LNCaP clone FGC (cell line): ENCODE measurements at places on chromosomes 16 and 17.

DNA sequence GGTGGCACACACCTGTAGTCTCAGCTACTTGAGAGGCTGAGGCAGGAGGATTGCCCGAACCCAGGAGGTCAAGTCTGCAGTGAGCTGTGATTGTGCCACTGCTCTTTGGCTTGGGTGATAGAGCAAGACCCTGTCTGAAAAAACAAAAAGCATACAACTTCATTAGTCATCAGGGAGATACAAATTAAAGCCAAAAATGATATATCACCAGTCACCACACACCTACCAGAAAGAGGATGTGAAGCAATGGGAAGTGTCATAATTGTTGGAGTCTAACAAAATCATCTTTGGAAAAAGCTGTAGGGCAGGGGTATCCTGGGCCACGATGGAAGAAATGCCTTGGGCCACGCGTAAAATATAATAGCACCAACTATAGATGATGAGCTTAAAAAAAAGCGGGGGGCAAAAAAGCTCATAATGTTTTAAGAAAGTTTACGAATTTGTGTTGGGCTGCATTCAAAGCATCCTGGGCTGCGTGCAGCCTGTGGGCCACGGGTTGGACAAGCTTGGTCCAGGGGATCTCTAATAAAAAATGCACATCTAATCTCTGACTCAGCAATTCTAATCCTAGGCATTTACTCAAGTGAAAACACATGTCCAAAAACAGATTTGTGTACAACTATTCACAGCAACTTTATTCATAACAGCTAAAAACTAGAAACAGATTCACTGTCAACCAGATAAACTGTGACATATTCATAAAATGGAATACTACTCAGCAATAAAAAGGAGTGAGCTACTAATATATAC lies 65.9 kb downstream of the HIC1 start:
- no peak for DNase-seq

DNA sequence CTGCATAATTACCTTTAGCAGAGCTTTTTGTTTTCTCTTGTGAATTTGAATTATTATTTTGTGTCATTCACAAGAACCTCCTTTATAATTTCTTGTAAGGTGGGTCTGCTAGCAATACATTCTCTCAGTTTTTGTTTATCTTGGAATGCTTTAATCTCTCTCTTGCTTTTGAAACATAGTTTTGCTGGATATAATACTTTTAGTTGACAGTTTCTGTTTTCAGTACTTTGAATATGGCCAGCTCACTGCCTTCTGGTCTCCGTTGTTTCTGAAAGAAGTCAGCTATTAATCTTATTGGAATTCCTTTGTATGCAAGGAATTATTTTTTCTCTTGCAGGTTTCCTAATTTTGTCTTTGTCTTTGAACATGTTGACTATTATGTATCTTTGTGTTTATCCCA lies 167.0 kb downstream of the MAP2K4 start:
- DNase-seq: no peak

DNA sequence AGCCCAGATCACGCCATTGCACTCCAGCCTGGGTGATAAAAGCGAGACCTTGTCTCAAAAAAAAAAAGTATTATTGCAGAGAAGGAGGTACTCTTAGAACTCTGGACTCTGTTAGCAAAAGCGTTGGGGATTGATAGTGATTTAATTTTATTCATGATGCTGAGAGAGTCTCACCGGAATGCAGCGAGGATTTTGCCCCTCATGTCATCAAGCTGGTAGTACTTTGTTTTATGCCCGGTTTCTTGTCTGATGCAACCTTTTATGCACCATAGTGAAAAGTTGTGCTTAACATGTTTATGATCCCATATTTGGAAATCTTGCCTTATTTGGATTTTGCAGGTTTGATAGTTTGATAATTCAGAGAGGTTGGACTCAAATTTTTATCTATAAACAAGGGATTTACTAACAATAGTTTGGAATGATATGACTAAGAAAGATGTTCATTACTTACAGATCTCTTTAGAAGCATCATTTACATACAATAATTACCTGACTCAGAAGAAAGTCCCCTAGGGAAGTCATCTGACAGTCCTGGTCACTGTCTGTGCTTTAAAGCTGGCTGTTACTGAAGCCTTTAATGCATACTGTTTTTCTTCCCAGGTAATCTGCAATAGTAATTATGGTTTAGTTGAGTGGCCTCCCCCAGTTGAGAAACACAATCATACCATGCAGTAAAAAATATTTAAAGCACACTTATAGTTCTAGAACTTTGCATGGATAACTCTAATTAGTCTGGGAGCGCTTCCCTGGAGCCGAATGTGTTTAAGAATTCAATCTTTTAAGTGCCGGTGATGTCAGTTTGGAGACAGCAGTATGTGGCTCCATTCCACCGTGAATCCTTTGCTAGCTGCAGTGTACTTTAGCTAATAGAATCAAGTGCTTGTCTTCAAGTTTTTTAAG lies 120.9 kb downstream of the PRKCA start:
- DNase-seq: no peak

DNA sequence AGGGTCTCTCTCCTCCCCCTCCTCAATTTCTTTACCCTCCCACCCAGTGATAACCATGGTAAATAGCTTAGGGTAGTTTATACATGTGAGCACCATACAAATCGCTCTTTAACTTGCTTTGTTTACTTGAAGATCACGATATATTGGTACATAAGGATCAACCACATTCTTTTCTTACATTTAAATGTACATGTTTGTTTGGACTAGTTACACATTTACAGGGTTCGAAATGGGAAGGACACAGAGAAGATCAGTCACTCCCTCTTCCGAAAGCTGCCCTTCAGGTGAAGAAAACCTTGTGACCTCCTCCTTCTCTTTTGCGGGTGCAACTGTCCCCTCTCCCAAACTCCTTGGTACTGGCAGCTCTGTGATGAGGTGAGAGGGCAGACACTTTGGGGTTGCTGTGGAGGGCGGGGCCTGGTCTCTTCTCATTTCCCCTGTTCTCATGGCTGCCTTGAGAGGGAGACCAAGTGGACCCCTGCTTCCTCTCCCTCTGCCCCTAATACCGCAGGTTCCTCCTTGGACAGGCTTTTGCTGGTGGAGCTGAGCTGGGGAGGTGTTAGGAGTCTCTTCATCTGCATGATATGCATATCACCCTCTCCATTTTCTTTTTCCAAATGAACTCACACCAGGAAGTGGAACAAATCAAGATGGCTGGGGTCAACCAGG lies 4.7 kb upstream of the PIK3R6 start:
- no peak for DNase-seq

DNA sequence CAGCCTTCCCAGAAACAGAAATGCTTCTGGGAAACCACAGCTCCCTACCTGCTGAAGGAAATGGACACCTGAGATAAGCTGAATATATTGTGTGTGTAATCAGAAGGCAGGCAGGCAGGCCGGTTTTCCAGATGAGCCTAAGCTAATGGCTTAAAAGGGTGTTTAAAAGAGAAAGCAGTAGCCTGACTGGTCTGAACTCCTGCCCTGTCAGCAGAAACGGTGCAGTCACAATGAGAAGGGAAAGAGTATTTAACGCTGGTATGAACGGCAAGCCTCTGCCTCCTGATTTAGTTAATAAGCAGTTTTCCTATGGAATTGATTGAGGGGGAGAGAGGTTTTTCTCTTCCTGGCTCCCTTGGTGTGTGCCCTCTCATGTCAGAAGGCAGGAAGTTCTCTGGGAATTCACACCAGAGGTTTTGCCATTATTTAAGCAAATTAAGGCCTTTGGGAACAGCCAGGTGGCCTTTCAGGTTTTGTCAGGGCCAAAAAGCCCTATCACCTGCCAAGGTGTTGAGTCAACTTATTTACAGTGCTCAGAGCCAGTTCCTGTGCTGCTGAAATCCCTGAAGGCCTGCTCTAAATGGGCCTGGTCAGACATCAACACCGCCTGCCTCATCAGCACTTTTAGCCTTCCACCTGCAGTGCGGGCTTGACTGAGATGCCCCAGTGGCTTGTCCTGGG lies 41.6 kb downstream of the CDH1 start:
- DNase-seq: peak; percentile 97

DNA sequence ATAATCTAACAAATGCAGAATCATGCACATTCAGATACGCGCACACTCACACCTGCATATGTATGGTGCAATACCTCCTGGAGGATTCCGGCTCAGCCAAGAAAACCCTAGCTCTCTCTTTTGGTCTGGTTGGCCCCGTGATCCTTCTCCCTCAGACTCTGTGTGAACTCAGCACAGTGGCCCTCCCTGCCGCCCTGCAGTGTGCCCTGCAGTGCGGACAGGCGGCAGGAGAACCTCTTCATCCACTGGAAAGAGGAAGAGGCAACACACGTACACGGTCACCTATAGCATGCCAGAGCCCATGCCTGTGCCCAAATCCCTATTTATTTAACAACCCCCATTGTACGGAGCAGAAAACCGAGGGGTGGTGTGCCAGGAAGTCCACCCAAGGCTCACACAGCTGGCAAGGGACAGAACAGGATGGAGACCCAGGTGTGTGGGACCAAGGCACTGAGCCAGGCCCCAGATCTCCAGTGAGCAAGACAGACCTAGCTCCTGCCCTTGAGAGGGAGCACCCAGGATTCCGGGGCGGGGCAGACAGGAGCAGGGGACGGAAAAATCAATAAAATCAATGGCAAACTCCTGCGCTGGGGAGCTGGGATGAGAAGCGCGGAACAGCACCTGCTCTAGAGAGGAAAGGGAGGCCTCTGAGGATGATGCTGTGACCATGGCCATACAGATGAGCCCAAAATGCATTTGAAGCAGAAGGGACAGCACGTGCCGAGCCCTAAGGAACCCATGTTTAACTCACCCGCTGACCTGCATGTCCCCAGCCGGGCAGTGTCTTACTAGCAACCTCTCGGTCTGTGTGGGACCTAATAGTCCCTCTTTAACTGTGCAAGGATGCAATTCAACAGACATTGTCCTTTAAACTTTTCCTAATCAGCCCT lies 54.7 kb upstream of the CIBAR2 start:
- DNase-seq: no peak

GRCh38 chr16:19718624-19718965 lies 524 bp downstream of the IQCK start:
- no peak for DNase-seq

GRCh38 chr17:6040504-6040903 lies 29.7 kb upstream of the WSCD1 start:
- DNase-seq: no peak

DNA sequence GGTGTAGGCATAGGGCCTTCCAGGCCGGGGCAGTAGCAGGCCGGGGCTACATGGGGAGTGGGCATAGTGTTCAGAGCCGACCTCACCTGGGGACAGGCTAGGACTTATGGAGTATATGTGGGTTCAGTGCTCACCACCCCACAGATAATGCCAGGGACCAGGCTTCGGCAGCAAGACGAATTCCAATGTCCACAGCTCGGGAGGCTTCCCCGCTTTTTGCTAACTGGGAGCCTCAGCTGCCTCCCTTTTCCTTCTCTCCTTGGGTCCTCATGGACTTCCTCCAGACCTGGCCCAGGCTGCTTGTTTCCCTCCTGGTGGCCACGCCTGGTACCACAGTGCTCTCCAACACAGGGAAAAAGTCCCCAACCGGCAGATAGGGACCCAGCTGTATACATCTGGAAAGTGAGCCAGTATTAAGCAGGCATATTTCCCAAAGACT lies 20.1 kb upstream of the SLC46A1 start:
- DNase-seq: no peak

DNA sequence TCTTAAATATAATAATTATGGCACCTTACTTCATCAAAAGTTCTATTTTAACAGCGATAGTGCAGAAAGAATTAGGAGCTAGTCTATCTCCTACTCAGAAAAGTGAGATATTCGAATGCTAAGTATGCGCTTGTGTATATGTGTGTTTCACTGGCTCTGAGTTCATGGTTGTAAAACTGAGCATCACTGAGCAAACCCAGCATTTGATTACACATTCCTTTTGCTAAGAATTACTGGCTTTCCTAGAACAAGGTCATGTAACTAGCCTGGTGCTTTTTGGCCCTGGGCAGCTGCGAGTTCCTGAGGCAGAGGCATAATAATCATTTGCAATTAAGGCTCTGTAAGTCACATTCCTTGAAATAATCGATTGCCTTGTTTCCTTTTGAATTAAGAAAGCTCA lies 157.2 kb downstream of the SNX29 start:
- no peak for DNase-seq

DNA sequence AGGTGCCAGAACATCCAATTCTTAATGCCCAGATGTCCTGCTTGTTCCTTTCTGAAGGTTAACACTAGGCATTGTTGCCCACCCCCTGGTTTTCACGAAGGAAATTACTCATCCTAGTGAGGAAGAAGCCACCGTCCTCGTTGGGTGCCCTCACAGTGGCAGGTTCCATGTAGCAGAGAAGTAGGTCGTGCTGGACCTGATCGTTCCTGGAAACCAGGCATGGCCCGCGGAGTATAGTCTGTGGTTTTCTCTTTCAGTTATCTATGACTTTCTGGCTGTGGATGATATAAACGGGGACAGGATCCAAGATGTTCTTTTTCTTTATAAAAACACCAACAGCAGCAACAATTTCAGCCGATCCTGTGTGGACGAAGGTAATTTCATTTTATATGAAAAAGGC lies 16.5 kb downstream of the RGS11 start:
- DNase-seq: no peak

DNA sequence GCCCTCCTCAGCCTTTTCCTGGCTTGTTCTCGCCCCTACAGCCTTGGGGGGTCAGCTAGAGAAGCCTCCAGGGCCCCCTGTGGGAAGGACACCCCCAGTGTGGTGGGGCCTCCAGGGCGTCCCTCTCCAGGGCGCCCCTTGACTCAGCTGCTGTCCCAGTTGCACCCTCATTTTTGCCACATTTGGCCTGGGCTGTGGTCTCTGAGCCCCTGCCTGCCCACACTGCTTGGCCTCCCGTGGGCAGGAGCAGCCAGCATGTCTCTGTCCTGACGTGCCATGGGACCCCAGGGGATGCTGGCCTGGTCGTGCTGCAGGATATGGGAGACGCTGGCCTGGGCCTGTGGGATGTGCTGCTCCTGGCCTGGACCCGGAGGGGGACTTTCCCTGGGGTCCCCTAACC lies 5.0 kb downstream of the CHTF18 start:
- DNase-seq: no peak

DNA sequence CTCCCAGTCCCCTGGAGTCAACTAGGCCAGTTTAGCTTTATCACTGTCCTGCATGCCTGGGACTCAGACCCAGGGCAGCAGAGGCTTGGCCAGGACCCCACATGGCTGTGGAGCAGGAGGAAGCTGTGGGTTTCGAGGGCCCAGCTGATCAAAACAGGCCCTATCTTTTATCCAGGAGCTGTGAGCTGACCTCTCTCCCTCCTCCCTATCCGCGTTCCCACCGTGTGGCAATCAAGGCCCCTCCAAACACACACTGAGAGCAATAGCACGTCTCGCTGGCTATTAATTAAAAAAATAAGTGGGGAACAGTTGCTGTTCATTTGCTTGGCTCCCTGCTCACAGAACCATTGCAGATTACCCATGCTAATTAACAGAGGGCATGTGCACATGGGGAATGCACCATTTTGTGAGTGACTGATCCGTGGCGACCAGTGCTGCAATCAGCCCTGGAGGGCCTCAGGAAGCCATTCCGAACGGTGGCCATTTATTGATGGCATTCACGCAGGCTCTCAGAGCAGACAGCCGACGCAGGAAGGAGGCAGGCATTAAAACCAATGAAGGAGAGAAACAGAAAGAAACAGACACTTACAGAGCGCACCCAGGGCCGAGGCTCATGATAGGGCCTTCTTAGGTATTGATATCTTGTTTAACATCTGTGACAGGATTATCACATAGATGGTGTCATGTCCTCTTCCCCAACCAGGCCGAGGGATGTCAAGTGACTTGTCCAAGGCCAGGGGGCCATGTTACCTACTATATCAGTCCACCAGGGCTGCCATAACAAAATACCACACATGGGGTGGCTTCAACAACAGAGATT lies 157.1 kb downstream of the KATNIP start:
- no peak for DNase-seq

- DNase-seq: no peak
Observed at GRCh38 chr17:50421308-50422051, 4.5 kb upstream of the ACSF2 start.
